ENCODE measurements at places on chromosomes 6 and 20. TPM values are rescaled to one million over a fixed set of nuclear protein-coding genes. Genes with fewer than 3 reads are reported as not detected.

The SRSF12 gene
- 1.1 TPM for total RNA-seq

The DLGAP4 gene
- 13.1 TPM for total RNA-seq

The OR2J1 gene
- not detected for total RNA-seq

The HIVEP1 gene
- total RNA-seq = 41.3 TPM

The TP53INP2 gene
- total RNA-seq = 4.0 TPM

The SIM1 gene
- not detected for total RNA-seq

The SMIM13 gene
- total RNA-seq = 7.5 TPM

The SERAC1 gene
- 4.2 TPM for total RNA-seq

The TGM3 gene
- not detected for total RNA-seq

The MYL9 gene
- total RNA-seq = not detected

The TAGAP gene
- 113 TPM for total RNA-seq

The TSPYL4 gene
- total RNA-seq = 12.2 TPM

The SEL1L2 gene
- total RNA-seq = not detected

The GATA5 gene
- not detected for total RNA-seq

The BPIFA1 gene
- not detected for total RNA-seq

All from activated CD8-positive, alpha-beta T cell treated with anti-CD3 and anti-CD28 coated beads for 36 hours (primary cell).